Urothelium cell line (cell line): ENCODE measurements at places on chromosomes 1 and 21.

GRCh38 chr1:58763214-58763613 lies 20.6 kb downstream of the JUN start:
- no peak for DNase-seq

DNA sequence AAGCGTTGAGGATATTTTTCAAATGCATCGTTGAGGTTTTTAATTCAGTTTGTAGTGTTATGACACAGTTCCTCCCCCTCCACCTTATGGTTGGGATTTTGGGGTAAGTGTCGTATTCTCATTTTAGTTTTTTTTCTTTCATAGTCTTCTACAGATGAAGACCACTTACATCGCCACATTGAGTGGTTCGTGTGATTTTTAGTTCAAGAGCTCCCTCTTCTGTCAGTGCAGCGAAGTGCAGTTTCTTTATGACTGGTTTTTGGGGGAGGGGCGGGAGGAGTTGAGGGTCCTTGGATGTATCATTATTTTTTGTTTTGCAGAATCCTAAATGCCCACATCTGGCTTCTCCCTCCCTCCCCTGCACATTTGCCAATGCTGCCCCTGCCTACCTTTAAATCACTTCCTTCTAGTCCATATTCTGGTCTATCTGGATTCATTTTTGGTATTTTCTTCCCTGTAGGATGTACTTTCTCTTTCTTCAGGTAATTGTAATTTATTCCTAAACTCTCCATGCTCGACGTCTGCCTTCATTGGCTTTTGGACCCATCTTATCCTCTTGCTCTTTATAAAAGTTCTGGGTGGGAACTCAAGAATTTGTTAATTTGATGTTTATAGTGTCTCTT lies 433.1 kb downstream of the CAMTA1 start:
- DNase-seq, result peak; percentile 38

GRCh38 chr1:117001254-117001927 lies at the start of gene CD101:
Gene CD101, plus strand, starts transcription at chr1:117001760. Its CDS starts 58 bp downstream, at chr1:117001818.
- DNase-seq, result no peak

DNA sequence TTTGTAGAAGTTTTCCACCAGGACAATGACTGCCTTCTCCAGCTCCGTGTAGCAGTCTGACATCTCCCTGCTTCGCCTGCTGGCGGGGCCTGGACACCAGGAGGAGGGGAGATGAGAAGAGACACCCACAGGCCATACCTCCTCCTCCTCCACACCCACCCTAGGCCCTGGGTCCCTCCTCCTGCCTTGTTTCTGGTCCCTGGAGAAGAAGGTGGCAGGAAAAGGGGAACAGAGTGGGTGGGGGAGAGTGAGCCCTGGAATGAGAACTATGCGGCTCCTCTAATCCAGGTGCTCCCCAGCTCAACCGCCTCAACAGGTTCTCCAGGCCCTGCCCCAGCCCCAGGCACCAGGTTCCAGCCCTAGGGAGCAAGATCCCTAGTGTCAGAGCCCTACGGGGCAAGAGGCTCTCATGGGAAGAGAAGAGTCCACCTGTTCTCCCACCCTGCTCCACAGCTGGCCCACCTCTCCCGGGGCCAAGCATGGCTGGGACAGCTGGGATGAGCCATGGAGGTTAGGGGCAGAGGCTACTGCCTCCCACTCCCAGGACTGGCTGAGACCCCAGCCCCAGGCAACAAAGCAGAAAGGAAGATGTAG lies 4.8 kb downstream of the S100A16 start:
- peak; percentile 61 for DNase-seq

- no peak for DNase-seq
Observed at GRCh38 chr21:16538405-16538804, 808.6 kb downstream of the USP25 start.

- DNase-seq, result no peak
Observed at GRCh38 chr1:159587461-159587951, at the start of gene APCS. Gene APCS, plus strand, starts transcription at chr1:159587826. Its CDS starts 96 bp downstream, at chr1:159587922.

DNA sequence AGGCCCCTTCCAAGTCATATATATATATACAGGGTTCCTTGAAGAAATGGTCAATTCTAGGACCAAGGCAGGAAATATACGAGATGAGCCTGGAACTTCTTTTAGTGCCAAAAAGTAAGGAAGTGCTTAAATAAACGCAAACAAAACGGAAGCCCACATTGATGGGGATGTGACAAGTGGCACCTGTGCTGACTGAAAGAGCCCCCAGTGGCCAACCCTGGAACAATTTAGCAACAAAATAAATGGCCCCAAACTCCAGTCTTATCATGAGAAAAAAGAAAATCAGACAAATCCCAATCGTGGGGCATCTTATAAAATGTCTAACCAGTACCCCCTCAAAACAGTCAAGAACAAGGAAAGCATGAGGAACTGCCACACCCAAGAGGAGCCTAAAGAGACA lies 17.7 kb downstream of the PLA2G5 start:
- DNase-seq, result no peak

GRCh38 chr1:7454052-7454815 lies 316.9 kb upstream of the VAMP3 start:
- DNase-seq, result peak; percentile 29

- peak; percentile 49 for DNase-seq
Observed at GRCh38 chr1:236063919-236064673, 794 bp downstream of the NID1 start.

DNA sequence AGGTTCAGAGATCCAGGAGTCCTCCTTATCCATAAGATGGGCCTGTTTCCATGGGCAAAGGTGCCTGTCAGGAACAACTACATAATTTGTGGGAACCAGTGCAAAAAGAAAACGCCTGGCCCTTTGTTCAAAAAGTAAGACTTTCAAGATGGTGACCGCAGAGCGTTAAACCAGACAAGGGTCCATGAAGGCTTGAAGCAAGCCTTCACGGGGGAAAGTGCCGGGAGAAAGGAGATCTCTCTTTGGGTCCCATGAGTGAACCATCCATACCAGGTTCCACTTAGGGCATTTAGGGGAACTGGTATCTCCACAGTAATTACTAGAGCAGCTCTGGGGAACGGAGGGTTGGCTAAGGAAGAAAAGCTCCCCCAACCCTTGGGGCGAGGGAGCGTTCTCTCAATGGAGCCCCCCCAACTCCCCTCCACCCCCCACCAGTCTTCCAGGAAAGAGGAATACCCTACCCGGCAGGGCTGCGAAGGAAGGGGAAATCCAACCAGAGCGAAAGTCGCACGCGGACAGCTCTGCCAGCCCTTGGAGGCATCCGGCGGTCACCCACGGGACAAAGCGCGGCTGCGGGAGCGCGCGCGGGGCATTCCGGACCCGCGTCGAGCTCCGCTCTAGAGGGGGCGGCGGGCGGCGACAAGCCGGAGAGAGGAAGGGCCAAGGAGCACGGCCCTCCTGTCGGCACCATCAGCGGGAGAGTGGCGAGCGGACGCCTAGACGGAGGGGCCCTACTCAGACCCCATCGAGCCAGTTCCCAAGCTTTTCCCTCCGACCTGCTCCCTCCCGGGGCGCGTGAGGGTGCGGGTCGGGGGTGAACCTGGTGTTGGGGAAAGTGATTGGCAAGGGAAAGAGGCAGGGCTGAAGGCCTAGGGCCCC lies 687 bp upstream of the RASSF5 start:
- no peak for DNase-seq

DNA sequence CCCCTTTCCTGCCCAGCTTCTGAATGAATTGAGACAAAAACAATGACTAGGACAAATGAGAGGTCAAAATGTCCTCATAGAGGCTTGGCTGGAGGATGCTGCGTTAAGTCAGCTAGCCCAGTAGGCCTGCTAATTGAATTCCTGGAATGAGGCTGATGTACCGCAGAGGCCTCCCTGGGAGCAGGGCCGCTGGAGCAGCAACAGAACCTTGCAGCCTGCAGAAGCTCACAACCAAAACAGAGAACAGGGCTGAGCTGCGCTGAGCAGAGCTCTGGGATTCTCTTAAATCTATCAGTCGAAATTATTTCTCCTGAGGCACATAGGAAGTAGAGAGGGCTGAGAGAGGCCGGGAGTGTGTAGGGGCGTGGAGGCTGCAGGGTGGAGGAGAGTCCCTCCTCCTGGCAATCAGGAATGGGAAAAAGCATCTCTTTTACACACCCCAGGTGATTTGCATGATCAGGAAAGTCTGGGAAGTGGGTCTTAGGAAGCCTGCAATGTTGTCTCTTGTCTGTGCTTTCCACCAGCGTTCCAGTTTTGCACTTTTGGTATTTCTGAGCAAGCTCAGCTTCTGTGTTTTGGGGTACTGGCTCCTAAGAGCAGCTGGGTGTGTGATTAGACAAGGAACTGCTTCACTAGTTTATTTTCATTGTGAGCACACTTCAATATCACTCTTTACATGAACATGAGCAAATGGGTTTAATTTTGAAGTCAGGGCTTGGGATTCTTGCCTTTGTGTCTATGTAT lies 66.5 kb downstream of the RYR2 start:
- DNase-seq, result no peak

GRCh38 chr1:5856246-5856815 lies 135.9 kb downstream of the NPHP4 start:
- DNase-seq, result peak; percentile 26

DNA sequence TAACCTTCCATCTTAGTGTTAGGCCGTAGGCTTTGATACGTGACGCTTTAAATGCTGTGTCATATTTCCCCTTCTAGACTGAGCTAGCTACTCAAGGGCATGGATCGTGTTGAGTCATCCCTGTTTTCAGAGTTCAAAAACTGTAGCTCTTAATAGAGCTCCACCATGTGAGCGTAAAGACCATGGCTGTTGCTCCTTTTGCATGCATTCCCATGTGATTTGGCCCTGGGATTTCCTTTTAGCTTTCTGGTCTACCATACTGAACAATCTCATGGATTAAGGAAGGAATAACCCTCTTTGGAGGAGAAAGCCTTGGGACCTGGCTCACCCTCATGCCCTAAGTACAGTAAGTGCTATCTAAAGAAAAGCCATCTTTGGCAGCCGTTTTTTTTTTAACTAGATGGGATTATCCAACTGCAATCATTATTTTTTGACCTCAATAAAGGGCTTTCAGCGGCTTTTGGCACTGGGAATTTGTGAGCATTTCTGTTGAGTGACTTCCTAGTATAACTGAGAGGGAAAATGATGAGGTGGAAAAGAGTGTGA lies 76.6 kb downstream of the PLPP3 start:
- DNase-seq, result no peak

DNA sequence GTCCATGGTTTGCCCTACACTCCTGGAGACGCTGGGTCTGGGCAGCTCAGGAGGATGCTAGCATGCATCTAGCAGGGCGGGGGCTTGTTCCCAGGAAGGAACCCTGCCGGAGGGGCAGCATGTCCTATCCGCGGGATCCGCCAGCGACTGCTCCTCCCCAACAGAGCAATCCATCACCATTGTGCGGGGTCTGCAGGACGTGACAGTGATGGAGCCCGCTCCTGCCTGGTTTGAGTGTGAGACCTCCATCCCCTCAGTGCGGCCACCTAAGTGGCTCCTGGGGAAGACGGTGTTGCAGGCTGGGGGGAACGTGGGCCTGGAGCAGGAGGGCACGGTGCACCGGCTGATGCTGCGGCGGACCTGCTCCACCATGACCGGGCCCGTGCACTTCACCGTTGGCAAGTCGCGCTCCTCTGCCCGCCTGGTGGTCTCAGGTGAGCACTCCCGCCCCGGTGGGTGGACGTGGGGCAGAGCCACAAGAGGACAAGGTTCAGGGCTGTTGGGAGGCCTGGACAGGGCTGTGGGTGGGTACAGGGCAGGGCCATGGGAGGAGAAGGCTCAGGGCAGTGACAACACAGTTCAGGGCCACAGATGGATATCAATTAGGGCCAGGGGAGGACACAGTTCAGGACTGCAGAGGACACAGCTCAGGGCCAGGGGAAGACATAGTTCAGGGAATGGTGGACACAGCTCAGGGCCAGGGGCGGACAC lies 71.3 kb downstream of the OBSCN start:
- DNase-seq, result no peak

GRCh38 chr1:204871405-204872037 lies 859 bp downstream of the NFASC start:
- DNase-seq, result no peak

DNA sequence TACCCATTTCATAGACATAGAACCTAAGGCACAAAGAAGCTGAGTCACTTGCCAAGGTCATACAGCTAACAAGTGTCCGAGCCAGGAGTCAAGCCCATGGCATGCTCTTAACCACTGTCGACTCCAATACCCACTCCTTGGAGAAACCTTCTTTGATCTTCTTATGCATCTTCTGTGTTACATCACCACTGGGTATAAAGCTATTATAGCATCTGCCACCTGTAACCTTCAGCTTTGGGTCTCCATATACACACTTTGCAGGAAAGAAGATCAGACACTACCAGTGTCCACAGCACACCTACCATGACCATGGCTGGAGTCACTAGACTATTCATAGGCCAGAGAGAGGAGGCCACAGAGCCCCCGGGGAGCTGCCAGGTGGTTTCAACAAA lies 29.1 kb downstream of the GPA33 start:
- DNase-seq, result no peak

DNA sequence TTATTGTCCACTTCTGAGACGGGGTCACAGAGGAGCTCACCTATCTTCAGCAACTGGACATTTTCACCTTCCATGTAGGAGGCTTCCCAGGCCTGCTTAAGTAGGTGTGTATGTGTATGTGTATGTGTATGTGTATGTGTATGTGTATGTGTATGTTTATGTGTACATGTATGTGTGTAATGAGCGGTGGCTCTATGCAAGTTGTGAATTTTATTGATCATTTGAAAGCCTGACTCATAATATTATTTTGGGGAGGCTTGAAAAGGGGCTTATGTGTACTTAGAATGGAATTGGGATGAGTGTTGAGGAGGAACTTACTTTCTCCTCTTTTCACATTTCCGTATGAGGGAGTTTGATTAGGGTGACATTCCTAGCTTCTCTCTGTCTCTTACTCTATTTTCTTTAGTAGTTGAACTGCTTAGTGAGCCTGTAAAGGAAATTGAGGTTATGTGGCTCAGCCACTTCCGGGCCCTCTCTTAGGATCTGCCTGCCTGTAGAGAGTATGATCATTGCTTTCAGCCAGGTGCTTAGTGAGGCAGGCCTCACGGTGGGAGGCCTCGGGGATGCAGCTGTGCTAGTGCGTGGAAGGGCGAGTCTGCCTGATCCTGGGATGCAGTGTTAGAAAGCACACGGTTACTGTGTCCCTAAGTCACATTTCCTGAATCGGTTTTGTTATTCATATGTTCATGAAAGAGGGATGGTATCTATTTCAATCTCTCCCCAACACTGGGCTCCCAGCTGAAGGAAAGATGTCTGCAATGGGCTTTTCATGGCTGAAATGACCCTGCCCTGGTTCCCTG lies 61.0 kb downstream of the IER5 start:
- no peak for DNase-seq

GRCh38 chr1:225450491-225451191 lies 22.8 kb upstream of the LBR start:
- no peak for DNase-seq

- no peak for DNase-seq
Observed at GRCh38 chr1:41963636-41964035, 44.9 kb upstream of the HIVEP3 start.

DNA sequence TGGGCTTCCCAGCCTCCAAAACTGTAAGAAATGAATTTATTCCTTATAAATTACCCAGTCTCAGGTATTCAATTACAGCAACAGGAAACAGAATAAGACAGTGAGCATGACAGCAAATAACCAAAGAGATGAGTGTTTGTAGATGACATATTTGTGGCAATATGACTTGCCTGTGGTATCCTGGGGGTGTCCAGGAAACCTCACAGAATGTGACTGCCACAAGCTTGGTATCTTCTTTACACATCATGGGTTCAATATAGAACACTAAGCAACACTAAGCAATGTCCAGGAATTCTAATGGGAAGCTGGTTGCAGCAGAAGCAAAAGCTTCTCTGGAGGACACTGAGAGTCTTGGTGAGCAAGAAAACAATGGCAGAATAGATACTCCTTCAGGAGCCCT lies 236.4 kb upstream of the BEND5 start:
- no peak for DNase-seq
